ENCODE measurements at places on chromosomes 2 and 18.

GRCh38 chr2:174778085-174778981 is 14.1 kb upstream of the CHRNA1 start:
- peak; percentile 89 for DNase-seq

DNA sequence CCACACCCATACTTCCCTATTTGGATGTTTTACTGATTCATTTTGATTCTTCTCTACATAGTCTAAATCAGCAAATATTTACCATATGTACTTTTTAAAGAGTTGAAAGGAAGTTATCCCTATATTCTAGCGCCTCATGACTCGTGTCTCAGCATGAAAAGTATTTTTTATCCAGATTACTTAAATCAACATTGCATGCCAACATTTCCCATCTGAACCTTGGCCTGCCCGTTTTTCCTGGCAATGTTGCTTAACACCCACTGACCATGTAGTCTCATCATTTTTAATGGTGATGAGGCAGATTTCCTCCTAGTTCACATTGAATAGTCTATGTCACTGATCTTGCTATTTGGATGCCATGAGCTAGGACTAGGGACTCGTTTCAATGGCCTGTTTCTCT is 13.2 kb upstream of the SCYGR5 start:
- no peak for DNase-seq

GRCh38 chr2:176683618-176684111 is 414.4 kb downstream of the MTX2 start:
- DNase-seq = no peak

- DNase-seq = no peak
Observed at GRCh38 chr18:34550902-34551301, 159.2 kb upstream of the DTNA start.

DNA sequence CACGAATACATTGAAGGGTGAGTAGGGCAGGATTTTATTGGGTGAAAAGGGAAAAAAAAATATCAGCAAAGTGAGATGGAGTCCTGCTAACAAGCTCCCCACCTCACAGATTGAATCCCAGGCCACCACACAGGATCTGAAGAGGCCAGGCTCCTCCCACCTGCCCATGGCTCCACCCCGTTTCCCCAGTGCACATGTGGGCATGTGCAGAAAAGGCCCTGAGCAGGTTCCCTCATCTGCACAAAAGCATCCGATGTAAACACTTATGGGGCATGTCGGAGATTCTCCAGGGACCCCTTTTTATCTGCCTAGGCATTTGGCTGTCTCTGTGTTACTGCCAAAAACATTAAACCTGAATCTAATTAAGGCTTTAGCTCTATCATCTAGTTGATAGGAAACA is 35.2 kb downstream of the SKA1 start:
- DNase-seq = peak; percentile 7

GRCh38 chr2:29322011-29322410 is 206.8 kb downstream of the CLIP4 start:
- peak; percentile 63 for DNase-seq

DNA sequence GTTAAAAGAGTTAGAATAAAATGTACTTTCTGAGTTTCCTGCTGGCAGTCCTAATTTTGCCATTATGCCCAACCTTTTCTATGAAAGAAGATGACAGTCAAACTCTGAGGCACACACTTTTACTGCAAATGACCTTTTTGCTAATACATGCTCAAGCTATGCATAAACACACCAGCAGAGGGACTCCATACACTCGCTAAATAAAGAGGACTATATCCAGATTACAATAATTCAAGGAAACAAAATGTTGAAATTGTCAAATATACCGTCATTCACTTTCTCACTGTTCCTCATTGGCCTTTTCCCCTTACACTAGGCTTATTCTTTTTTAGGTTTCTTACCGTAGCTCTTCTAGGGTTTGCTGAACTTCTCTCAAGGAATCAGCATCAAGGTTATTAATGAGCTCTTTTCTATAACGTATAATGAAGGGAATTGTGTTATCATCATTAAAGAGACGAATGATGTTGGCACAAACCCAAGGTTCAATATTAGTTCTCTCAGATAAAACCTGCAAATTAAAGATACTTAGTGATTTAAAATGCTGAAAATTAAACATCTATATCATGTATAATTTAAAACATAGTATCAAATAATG is 25.7 kb downstream of the SRBD1 start:
- DNase-seq = peak; percentile 32

DNA sequence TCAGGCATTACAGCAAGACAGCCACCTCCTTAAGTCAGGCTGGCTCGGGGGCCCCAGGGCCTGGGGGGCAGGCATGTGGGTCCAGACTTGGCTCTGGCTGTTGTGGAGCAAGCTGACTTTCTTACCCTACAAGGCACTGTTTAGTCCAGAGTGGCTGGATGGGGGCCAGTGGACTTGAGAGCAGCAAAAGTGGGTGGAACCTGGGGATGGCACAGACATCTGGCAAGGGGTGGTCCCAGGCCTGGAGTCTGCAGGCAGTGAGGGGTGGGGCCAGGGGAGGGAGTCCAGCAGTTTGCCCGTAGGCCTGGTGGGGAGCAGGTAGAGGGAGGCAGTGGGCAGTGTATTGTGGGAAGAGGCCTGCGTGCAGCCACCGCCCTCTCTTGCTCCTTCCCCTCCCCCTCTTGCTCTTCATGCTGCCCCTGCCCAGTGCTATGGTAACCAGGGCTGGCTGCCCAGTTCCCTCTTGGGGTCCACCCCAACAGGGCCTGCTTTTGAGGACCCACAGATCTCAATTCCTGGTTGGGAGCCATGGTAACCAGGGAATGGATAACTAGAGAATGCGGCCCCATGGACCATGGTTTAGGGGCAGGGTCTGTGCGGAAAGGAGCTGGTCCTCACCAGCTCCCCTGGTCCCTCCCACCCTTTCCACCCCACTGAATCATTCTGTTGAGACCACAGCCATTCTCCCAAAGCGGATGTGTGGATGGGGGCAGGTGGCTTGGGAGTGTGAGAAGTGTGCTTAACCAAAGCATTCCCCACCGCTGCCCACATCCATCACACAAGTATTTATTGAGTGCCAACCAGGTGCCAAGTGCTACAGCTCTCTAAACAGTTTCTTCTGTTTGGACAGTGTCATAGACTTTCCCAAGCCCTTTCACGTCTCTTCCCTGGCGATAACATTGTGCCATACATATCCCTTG is 19.3 kb downstream of the SPEG start:
- peak; percentile 88 for DNase-seq

DNA sequence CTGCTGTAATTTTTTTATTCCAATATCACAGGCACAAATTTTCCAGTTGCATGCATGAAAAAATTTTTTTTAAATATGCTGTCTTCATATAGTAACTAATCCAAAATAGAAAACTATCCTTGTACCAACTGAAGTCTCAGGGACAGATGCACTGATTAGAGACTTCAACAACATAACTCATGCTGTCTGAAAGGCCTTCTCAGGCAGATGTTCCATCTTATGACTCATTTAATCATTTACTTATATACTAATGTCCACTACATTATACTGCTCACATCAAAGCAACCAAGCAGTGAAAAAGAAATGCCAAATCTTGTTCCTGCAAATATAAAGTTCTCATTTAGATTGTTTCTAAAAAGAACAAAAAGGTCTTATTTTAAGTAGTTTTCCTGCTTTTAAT is 53.1 kb downstream of the OLA1 start:
- DNase-seq = no peak

GRCh38 chr18:60413944-60414547 is 41.5 kb upstream of the MC4R start:
- peak; percentile 12 for DNase-seq

GRCh38 chr2:170047331-170048065 is 130.4 kb upstream of the MYO3B start:
- no peak for DNase-seq

DNA sequence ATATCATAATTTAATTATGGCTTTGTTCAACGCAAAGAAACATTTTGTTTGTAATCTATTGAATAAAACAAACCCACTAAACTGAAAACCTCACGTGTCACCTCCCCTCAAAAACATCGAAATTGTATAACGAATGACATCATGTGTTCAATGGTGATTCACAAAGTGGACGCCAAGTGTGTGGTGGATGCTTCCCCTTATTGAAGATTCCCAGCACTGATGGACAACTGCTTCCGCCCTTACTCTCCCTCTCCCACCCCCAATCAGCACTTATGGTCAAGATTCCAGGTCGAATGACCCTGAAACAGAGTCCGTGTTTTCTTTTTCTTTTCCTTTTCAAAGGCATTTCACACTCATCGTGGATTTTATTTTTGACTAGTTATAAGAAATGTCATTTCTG is 383.0 kb upstream of the SMIM21 start:
- peak; percentile 25 for DNase-seq

DNA sequence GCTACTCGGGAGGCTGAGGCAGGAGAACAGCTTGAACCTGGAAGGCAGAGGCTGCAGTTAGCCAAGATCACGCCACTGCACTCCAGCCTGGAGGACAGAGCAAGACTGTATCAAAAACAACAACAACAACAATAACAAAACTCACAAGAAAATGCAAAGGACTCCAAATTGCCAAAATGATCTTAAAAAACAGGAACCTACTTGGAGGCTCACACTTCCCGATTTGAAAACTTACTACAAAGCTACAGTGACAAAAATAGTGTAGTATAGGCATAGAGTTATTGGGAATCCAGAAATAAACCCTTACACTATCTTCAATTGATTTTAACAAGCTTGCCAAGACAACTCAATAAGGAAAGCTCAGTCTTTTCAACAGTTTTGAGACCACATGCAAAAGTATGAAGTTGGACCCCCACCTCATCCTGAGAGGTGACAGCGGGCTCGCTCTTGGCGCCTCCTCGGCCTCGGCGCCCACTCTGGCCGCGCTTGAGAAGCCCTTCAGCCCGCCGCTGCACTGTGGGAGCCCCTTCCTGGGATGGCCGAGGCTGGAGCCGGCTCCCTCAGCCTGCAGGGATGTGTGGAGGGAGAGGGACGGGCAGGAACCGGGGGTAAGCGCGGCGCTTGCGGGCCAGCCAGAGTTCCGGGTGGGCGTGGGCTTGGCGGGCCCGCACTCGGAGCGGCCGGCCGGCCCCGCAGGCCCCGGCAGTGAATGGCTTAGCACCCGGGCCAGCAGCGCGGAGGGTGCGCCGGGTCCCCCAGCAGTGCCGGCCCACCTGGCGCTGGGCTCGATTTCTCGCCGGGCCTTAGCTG is 18.3 kb upstream of the ACVR2A start:
- no peak for DNase-seq

- no peak for DNase-seq
Observed at GRCh38 chr2:190678444-190679162, 29.7 kb downstream of the NAB1 start.

All from Daoy (cell line).